SK-N-SH (cell line): ENCODE measurements at places on chromosomes 5 and 9.

GRCh38 chr5:18159331-18159730 is 525.1 kb downstream of the TAF11L14 start:
- DNase-seq: no peak

DNA sequence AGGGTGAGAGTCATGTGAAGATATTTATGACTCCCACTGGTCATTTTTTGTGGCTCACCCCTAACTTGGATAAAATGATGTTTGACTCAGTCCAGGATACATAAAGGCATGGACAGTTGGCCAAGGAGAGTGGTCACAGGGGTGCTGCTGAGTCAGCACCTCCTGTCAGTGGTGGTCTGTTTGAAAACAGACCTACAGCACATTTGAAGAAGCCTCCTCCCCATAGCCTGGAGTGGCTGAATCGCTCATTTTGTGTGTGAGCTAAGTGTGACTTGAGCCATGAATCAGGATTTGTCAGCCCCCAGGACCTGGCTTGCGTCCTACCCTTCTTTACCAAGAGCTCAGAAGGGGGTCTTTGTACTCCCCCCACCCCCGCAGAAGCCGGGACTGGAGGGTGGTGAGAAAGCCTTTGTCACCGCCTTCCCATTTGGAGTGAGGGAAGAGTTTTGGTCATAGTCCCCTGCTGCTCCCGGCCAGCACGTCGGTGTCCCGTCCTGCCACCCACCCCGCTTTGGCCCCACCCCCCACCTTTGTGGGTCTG is 35.6 kb downstream of the TRIO start:
- DNase-seq: no peak

DNA sequence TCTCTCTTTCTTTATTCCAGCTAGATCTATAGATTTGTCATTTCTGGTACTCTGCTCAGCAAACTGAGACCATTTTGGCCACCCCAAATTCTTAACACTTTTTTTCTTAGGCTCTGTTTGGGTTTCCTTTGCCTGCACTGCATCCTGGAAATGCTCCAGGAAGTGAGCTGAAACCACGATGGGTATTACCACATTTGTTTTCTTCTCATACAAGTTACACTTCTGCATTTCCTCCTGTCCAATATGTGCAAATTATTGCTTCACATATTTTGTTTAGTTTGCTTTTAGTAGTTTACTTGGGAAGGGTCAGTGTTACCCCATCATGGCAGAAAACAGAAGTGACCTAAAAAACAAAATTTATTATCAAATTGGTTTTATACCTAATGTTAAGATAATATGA is 498.6 kb upstream of the GRIN3A start:
- DNase-seq: no peak

DNA sequence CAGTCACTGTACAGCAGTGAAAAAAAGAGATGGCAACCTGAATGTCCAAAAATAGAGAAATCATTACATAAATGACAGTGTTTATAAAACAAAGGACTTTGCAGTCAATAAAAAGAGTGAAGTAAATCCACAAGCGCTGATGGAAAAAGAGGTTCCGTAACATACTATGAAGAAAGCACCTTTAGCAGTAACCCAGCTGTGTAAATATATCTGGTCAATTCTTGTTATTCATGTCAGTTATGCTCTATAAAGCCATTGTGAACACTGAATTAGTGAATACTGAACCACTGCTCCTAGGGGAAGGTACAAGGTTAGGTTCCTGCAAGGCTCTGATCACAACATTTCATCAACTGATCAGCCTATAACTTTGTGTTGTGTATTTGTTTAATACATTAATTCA is 39.5 kb downstream of the CCNJL start:
- DNase-seq: no peak

- DNase-seq: no peak
Measured at GRCh38 chr5:13766236-13766635, 178.3 kb downstream of the DNAH5 start.

GRCh38 chr9:113911850-113912557 is 35.9 kb downstream of the ZNF618 start:
- DNase-seq: no peak

DNA sequence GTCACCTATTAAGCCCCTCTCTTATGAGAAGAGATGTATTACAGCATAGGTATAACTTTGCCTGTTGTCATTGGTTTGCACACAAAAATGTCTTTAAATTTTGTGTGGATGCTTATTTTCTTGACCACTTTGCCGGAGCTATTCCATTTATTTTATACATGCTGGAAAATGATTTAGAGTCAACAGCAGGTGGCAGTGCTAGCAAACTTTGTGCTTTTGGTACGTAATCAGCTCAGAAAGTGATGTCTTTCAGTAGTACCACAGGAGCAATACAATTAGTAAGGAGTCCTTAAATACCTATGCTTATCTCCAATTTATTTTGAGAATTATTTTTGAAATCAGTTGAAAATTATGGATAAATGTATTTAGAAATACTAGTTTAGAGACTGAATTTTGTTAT is 19.8 kb upstream of the NUDT12 start:
- DNase-seq: peak; percentile 32

DNA sequence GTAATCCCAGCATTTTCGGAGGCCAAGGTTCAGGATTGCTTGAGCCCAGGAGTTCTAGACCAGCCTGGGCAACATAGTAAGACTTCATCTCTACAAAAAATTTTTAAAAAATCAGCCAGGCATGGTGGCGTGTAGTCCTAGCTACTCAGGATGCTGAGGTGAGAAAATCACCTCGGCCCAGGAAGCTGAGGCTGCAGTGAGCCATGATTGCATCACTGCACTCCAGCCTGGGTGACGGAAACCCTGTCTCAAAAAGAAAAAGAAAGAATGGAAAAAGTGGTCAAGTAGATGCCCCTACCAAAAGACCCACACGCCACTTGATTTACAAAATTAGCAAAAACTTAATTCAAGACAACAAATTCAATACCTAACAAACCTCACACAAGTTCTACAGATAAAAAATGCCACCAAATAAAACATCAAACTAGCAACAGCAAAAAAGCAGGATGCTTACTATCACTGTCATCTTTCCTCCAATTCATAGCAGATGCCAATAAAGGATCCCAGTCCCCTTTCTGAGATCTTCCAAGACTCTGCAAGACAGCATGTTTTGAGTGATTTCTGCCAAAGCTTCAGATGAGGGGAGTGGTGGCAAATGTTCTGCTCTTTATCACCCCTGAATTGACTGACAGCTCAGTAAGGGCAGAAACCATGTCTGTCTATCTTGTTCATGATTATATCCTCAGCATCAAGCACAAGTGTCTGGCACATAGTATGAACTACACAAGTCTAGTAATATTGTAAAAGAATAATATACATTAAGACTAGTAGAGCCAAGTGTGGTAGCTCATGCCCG is 34.2 kb upstream of the TESK1 start:
- no peak for DNase-seq

GRCh38 chr9:19018201-19018600 is 14.8 kb downstream of the SAXO1 start:
- DNase-seq: no peak

GRCh38 chr9:86337469-86338108 is 16.6 kb downstream of the TUT7 start:
- no peak for DNase-seq

DNA sequence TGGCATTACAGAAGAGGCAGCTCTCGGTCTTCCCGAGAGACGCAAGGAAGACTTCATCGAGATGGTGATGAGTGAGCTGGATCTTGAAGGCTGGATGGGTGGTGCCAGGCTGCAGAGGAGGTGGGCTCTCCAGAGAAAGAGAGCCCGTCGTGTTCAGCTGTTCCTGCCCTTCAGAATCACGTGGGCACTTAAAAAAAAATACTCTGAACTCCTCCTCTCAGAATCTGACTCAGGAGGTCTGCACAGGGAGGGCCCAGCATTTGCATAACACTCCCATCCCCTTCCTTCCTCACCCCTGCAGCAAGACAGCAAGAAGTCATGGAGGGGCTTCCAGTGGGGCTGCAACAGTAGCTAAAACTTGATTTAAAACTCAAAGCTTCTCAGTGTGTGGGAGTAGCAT is 203.0 kb downstream of the ATPSCKMT start:
- no peak for DNase-seq

- no peak for DNase-seq
Measured at GRCh38 chr5:45491368-45491767, 204.8 kb downstream of the HCN1 start.

DNA sequence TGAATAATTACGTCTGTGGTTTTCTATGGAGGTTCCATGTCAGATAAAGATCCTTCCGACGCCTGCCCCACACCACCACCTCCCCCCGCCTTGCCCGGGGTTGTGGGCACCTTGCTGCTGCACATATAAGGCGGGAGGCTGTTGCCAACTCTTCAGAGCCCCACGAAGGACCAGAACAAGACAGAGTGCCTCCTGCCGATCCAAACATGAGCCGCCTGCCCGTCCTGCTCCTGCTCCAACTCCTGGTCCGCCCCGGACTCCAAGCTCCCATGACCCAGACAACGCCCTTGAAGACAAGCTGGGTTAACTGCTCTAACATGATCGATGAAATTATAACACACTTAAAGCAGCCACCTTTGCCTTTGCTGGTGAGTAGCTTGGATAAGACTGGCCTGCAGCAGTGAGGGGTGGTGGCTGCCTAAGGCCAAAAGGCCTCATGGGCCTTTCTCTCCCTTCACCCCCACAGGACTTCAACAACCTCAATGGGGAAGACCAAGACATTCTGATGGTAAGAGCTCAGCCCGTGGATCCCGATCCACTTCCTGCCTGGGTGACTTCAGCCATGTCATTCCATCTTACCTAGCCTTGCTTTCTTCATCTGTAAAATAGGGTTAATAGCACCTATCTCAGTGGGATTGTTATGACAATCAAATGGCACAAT is at the start of gene IL3:
IL3 (plus strand) TSS at position 155 of the 661 bp plus-strand sequence; CDS start at position 207, 52 bp downstream.
- DNase-seq: peak; percentile 3

- DNase-seq: peak; percentile 82
Measured at GRCh38 chr5:31809050-31809870, 170.3 kb downstream of the PDZD2 start.

- no peak for DNase-seq
Measured at GRCh38 chr5:154783774-154784460, 28.7 kb downstream of the LARP1 start.

DNA sequence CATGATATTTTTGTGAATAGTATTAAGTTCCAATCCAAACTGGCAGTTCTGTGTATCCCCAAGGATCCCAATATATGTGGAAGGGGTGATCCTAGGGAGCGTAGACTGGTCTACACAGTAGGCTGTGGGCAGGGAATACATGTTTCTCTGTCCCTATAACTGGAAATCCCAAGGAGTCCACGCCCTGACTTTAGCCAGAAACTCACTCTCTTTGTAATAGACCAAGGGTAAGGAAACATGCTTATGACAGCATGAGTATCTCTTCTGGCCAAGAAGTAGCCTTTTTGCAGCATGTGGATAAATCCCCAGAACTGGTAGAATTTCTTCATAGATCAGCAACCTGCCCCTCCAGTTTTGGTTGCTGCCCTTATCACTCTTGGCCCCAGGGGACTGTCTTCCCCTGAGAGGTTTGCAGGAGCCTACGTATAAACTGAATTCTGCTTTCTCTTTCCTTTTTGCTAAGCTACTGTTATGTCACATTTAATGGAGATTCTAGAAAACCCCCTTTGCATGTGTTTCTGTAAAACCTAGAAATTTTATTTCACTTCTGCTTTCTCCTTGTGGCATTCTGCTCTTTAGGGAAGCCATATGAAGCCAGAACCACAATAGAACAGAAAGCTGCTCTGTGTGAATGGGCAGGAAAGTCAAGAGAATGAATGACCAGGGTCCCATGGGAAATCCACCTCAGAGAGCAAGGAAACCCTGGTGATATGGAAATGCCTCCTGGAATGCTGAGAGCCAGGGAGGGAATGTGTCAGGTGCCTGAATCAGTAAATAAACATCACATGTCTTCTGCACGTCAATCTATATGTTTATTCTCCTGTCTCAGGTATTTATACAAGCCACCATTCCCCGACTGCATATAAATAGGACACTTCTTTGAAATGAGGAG is 3.5 kb downstream of the IFNA2 start:
- DNase-seq: no peak

GRCh38 chr5:134018154-134018985 is 13.6 kb upstream of the VDAC1 start:
- no peak for DNase-seq

GRCh38 chr9:124680714-124681390 is 90.3 kb downstream of the NR6A1 start:
- DNase-seq: no peak

DNA sequence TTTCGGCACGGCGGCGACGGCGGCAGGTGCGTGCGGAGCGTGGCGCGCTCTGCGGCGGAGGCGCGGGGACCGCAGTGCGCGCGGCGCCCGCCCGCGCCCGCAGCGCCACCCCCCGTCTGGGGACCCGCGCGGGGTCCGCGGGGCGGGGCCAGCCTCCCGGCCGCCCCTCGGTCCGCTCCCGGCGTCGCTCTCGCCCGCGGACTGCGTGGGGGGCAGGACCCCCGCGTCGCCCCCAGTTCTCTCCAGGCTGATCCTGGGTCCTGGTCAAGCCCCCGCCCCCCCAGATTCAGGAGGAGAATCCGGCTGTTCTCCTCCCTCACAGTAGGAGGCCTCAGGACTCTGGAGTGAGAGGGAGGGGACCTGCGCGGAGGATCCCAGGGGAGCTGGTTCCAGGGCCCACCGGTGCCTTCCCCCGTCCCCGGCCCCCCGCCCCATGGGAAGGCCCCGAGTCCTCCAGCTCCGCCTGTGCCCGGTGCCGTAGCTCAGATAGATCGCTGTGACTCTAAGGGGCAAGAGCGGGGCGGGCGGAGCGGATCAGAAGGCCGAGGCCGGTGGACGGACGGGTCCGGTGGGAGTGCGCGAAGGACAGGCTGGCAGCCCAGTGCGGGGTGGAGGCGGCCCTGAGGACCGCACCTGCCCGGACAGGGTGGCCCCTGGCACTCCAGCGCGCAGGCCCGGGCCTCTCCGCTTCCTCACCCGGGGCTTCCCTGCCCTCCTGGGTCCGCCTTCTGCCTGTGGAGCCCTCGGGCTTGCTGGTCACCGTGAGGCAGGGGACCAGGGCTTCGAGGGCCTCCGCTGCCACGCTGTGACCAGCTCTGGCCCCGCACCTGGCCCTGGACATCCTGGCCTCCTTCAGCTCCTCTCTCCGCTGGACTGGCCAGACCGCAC is at the start of gene RNF208:
RNF208 (minus strand) TSS at position 51 of the 888 bp plus-strand sequence. CDS start 1,028 bp downstream, outside the sequence.
- peak; percentile 80 for DNase-seq

DNA sequence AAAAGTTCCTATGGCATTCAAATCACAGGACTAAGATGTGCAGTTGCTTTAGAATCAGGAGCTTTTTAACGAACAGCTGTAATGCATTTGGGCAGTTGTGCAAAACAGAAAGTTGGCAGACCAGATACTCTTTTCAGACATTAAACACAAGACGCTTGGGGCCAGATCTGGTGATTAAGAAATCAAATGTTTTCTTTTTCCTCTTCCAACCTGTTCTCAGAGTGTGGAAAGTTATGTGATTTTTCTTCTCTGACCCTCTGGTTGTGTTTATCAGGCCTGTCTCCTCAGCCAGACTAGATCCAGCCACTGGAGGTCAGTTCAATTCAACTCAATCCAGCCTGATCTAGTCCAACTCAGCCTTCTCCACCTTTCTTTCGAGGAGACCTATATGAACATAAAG is 298.5 kb upstream of the PCSK5 start:
- no peak for DNase-seq

GRCh38 chr5:146043722-146044121 is 61.7 kb downstream of the PLAC8L1 start:
- DNase-seq: no peak
